ENCODE measurements at places on chromosomes 7 and 10.

DNA sequence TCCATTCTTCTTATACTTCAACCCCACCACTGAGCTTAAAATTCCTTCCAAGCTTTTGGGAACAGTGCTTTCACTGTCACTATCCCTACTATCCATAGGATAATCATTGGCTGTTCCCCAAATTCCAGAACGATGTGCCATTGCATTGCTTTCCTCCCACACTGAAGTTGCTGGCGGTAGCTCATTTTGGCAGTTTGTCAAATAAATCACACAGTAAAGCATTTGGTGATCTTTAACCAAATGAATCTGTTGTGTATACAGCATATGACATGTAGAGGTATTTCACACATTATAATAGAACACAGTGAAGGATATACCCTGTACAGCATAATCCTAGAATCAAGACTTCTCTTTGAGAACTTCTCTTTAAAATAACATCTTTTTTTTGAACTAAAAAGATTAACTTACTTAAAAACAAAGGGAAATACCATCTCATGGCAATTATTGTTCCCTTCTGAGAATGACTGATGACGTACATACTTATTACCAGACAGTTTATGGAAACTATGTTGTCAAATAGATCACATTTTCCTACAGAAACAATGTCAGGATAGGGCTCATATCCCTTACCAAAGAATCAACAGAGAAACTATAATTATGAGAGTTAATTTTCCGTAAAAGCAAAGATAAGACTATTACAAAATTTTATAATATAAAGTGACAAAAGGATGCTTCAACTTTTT is 93.6 kb downstream of the CTNNA3 start:
- H3K27ac ChIP-seq = no peak overlapping the region
- no peaks in the 10 kb centered on the region for H3K4me1 ChIP-seq
- no peak overlapping the region for H3K4me3 ChIP-seq
- no peaks in the 10 kb centered on the region for H3K36me3 ChIP-seq
- no peak for DNase-seq
- H3K27me3 ChIP-seq = peaks cover 11% of the 10 kb centered on the region

DNA sequence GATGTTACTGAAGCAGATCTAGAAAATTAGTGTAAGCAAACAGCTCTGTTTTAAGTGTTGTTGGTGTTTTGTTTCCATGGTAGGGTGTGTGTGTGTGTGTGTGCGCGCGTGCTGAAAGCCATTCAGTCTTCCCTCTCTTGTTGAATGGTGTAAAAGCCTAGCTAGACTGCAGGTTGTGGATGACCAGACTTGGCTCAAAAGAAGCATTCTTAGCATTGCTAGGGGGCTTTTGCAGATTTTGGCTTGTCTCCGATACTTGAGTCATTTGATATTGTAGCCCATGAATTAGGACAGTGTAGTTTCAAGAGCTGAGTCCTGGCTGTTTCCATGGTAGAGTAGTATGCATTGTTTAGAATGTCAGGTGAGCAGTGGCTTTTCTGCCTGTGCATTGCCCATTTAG is 99.1 kb downstream of the SND1 start:
- DNase-seq = no peak
- no peak overlapping the region for H3K27ac ChIP-seq
- H3K36me3 ChIP-seq = peaks cover 11% of the 10 kb centered on the region
- H3K27me3 ChIP-seq = no peaks in the 10 kb centered on the region

- H3K36me3 ChIP-seq = no peaks in the 10 kb centered on the region
- no peak overlapping the region for H3K27ac ChIP-seq
- H3K4me1 ChIP-seq = no peaks in the 10 kb centered on the region
- DNase-seq = no peak
- no peaks in the 10 kb centered on the region for H3K27me3 ChIP-seq
Measured at GRCh38 chr10:54262726-54263125, 538.3 kb downstream of the PCDH15 start.

GRCh38 chr7:56110611-56111010 is 4.3 kb upstream of the CHCHD2 start:
- H3K36me3 ChIP-seq = no peaks in the 10 kb centered on the region
- H3K4me3 ChIP-seq = no peak overlapping the region
- DNase-seq = no peak
- no peak overlapping the region for H3K27ac ChIP-seq
- peaks cover 8% of the 10 kb centered on the region for H3K4me1 ChIP-seq
- no peaks in the 10 kb centered on the region for H3K27me3 ChIP-seq

GRCh38 chr10:15393139-15393825 is 22.2 kb upstream of the FAM171A1 start:
- peaks cover 3% of the 10 kb centered on the region for H3K27me3 ChIP-seq
- no peaks in the 10 kb centered on the region for H3K36me3 ChIP-seq
